Retina (tissue), 1 donor: ENCODE measurements at places on chromosomes 2 and 18.
A peak's percentile ranks its signal among the peaks of the same experiment; 100 is the strongest.

GRCh38 chr2:233350708-233351107 lies 3.6 kb upstream of the DGKD start:
- DNase-seq: peak; percentile 25

GRCh38 chr2:16119741-16120140 lies 179.4 kb downstream of the MYCN start:
- DNase-seq: no peak

DNA sequence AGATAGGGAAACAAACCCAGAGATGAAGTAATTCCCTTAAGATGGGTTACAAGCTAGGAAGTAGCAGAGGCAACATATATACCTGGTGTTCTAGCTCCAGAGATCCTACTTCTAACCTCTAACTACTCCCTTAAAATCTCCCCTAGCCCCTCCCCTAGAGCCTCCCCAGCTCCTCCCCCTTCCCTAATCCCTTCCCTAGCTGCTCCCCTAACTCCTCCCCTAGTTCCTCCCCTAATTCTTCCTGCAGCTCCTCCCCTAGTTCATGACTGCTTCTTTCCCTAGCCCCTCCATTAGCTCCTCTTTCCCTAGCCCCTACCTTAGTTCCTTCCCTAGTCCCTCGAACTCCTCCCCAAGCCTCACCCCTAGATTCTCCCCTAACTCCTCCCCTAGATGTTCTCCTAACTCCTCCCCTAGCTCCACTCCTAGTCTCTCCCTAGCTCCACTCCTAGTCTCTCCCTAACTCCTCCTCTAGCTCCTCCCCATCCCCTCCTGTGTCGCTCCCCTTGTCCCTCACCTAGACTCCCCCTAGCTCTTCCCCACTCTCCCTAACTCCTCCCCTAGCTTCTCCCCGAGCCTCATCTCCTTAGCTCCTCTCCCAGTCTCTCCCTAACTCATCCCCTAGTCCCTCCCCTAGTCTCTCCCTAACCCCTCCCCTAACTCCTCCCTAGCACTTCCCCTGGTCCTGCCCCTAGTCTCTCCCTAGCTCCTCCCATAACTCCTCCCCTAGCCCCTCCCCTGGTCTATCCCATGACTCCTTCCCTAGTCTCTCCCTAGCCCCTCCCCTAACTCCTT lies 108.9 kb downstream of the CD226 start:
- no peak for DNase-seq

DNA sequence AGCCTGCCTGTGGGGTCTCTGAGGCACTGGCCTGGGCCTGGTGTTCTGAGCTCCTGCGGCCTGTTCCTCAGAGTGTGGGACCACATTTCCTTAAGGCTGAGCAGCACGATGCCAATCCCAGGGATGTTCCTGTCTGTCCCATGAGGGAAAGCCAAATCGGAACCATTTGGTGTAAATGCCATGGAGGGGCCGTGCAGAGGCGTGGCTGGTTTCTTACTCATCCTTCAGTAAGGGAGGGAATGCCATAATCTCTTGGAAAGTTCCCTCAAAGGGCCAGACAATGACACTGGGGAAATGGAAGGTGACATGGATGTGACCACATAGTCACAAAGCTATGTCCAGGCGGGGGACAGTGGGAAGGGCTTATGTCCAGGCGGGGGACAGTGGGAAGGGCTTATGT lies 14.4 kb upstream of the PTMA start:
- no peak for DNase-seq

DNA sequence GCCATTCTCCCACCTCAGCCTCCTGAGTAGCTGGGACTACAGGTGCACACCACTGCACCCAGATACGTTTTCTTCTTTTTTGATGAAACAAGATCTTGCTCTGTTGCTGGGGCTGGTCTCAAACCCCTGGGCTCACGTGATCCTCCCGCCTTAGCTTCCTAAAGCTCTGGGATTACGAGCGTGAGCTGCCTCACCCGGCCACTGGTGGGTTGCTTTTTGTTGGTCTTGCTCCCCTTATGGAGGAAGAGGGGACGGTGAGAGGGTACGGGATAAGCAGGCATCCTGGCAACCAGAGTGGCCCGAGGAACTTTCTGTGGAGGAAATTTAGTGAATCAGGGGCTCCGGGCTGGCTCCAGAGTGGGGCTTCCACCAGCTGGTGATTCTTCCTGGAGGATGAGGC lies 222.3 kb downstream of the HDAC4 start:
- no peak for DNase-seq

- no peak for DNase-seq
These were observed 133.7 kb downstream of the COL6A3 start for GRCh38 chr2:237280229-237280628.

GRCh38 chr18:48488388-48488850 lies 50.4 kb upstream of the CTIF start:
- no peak for DNase-seq

- DNase-seq: no peak
These were observed 278.7 kb upstream of the ZNF521 start for GRCh38 chr18:25630682-25631081.

DNA sequence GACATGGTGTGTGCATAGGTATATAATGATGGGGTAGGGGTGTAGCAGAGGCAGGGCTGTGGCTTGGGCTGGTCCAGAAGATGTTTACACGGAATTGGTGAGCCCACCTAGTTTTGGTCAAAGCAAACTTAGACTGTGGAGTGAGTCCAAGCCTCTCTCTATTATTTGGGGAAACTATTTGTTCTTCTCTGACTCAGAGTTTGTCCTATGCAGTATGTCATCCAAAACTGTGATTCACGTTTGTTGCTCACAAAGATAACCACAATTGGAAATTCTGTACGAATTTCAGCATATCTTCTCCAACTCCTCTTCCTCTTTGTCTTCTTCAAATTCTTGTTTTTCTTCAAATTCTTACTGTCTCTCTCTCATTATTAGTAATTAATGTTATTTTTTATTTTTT lies 292.9 kb downstream of the XIRP2 start:
- DNase-seq: no peak

DNA sequence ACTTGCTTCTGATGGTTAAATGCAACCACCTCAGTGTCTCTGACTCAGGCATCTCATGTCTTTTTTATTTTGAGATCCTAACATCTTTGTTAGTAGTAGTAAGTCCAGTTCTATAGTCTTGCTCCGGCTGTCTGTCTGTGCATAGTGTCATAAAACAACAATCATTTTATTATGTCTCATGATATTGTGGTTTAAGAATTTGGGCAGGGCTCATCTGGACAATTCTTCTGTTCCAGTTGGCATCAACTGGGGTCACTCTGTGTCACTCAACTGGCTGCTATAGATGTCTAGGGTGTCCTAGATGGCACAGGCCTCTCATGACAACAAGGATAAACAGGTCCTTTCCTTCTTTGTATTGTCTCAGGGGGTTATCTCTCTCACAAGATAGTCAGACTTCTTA lies 299.6 kb upstream of the ZNF521 start:
- DNase-seq: no peak

DNA sequence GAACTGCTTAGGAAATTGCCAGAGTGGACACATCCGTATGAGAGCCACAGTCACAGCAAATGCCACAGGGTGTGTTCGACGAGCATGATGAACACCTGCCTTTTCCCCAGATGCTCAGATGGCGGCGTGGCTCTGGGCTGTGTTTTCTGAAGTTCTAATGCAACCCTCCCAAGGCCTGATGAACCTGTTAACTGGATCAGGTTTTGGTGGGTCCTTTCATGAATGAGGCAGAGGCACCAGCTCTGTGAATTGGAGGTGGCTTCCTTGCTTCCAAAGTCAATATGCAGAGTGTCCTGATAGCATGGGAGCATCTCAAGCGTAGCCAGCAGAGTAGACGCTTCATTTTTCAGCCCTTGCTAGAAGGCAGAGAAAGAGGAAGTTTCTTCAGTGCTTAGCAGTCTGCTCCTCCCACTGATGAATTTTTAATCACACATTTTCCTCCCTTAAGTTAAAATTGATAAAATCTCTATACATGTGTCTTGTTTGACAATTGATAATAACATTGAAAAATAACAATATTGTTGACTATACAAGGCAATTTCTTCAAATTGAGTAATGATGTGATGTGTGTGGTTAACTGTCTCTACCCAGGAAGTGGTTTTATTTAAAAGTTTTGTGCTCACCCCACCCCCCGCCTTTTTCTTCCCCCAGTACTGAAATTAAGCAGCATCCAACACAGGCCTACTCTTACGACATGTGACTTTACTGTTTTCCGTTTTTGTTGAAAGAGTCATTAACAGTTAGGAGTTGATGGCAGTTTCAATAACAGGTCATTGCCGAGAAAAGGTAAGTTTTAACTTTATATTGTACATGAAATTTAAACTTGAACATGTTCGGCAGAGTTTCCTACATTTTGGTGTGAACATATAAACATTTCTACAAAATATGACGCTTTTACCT lies at the start of gene ARHGAP15:
Gene ARHGAP15 (plus strand): TSS at position 739 of the 900 bp plus-strand sequence.
- peak; percentile 25 for DNase-seq

- no peak for DNase-seq
These were observed 1.2 kb upstream of the INPP5D start for GRCh38 chr2:233058717-233059546.

GRCh38 chr2:144511937-144512336 lies 8.0 kb downstream of the ZEB2 start:
- DNase-seq: no peak

- DNase-seq: no peak
These were observed 11.9 kb downstream of the ZC3H15 start for GRCh38 chr2:186497928-186498327.

- DNase-seq: no peak
These were observed 1830.9 kb upstream of the PIK3C3 start for GRCh38 chr18:40124107-40124506.

GRCh38 chr2:16973586-16974286 lies 308.1 kb upstream of the CYRIA start:
- DNase-seq: no peak

GRCh38 chr2:161412346-161412745 lies 3.8 kb upstream of the TBR1 start:
- no peak for DNase-seq

DNA sequence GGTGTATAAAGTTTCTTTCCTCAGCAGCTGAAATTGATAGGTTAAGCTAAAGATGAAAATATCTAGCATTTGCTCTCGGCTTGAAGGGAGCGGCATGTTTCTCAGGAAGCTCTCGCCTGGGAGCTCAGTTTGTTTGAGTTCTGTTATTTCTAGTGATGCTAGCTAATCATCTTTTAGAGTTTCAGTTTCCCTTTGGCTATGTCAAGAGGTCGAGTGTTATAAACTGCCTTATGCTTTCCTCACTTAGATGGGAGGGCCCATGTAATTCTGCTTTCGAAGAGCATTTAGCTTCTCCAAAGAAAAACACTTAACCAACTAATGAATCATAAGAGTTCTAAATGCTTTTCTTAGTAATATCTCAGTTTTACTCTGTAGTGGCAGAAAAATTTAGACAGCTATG lies 33.6 kb downstream of the PLCL1 start:
- DNase-seq: no peak

DNA sequence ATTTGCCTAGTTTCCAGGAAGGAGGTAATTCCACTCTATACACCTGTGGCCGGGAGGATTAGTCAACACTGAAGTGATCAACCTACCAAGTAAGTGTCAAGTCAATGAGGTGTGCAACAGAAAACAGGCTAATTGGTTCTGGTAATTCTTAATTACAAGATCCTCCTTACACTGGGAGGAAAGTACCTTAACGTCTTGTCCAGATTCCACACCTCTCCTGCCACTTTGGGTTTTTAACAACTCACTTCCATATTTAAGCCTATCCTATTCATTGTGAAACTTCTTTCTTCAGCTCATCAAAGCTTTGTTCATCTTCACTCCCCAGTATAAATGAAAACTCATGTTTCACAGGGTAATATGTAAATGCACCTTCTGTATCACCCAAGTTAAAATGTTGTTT lies 22.0 kb upstream of the MAP4K4 start:
- no peak for DNase-seq

DNA sequence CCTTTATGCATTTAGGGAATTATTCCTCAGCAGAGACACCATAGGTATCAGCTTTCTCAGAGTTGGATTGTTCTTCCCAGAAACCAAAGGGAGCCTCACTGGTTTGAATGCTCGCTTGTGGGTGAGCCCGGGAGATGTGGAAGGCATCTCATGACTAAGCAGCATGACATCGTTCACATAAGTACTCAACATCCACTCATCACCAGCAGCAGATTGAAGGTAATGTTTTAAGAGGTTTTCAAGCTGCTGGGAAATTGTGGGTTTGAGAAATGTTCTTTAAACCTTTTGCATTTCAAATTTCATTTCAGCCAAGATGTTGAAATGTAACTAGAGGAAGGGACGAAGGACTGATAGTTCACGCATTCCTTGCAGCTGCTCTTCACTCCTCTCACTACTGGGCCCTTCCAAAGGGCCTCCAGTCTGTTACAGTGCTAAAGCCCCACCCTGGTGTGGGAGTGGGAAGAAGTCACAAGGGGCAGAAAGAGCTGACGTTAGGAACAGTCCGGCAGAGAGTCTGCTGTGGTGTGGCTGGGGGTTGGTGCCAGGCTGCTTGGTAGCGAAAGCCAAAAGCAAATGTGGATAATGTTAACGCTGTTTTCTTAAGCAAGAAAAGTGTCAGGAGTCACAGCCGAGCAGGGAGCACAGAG lies 324.5 kb upstream of the EPHA4 start:
- no peak for DNase-seq

- peak; percentile 15 for DNase-seq
These were observed 34.2 kb downstream of the IMPA2 start for GRCh38 chr18:12015416-12016062.

DNA sequence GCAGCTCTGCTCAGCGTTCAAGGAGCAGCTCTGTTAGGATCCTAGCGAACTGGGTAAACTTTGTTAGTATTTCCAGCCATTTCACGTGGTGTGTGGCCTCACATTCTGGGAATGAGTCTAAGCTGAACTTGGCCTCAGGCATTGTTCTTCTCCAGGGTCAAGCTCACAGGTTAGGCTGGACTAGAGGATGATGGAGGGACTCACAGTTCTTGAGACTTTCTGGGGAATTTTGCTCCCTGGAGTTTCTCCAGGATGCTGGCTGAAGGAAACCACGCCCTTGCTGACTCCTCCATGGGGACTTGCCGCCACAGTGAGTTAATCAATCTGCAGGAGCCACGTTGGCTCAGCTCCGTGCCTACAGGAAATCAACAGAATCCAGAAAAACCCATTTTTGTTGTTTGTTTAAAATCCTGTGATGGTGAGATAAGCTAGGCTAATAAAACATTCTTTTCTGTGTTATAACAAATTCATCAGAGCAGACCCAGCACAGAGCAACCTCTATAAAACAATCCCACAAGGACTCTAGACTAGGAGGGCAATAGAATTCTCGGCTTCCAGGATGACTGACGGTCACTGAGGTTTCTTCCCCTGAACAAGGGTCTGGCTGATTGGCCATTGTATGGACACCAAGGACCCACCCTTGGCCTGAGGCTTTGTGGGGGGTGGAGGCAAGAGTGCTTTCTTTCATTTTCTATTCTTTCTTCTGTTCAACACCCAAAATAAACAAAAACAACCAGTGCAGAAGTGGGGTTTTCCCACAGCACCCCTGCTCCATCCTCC lies 12.6 kb downstream of the CNDP1 start:
- DNase-seq: no peak

GRCh38 chr2:188628989-188629752 lies 337.5 kb downstream of the GULP1 start:
- peak; percentile 27 for DNase-seq

DNA sequence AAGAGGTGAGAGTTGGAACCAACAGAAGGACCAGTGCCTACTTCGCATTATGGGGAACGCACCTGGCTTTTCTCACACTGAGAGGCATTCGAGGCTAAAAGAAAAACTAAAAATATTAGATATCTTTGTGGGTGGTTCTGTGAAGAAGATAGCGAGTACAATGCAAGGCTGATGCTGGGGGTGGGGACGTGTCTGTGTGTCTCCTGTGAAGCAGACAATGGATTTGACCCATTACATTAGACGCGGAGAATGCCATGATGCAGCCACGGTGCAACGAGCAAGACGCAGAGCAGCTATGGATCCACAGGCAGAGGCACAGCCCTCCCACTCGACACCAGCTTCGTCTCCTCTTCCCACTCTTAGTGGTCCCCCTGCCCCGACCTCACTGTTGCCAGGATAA lies 61.0 kb downstream of the ADCY3 start:
- no peak for DNase-seq
